ENCODE measurements at places on chromosomes 16 and 17. TPM values are rescaled to one million over a fixed set of nuclear protein-coding genes. Genes with fewer than 3 reads are reported as not detected.

The C17orf58 gene
- 6.5 TPM for total RNA-seq

The KIF22 gene
- 78.3 TPM for total RNA-seq

The KRTAP4-4 gene
- total RNA-seq = not detected

The ZDHHC1 gene
- total RNA-seq = 16.7 TPM

The PPY gene
- not detected for total RNA-seq

The MT1H gene
- not detected for total RNA-seq

The HSF4 gene
- total RNA-seq = 13.1 TPM

The RNF157 gene
- total RNA-seq = 6.8 TPM

The SMIM36 gene
- total RNA-seq = not detected

The ZNF385C gene
- 2.9 TPM for total RNA-seq
